ENCODE measurements at places on chromosomes 6 and 20.

GRCh38 chr6:32108094-32108627 is 977 bp downstream of the TNXB start:
- peak; percentile 83 for DNase-seq

GRCh38 chr6:75118925-75119515 is 86.8 kb downstream of the COL12A1 start:
- no peak for DNase-seq

DNA sequence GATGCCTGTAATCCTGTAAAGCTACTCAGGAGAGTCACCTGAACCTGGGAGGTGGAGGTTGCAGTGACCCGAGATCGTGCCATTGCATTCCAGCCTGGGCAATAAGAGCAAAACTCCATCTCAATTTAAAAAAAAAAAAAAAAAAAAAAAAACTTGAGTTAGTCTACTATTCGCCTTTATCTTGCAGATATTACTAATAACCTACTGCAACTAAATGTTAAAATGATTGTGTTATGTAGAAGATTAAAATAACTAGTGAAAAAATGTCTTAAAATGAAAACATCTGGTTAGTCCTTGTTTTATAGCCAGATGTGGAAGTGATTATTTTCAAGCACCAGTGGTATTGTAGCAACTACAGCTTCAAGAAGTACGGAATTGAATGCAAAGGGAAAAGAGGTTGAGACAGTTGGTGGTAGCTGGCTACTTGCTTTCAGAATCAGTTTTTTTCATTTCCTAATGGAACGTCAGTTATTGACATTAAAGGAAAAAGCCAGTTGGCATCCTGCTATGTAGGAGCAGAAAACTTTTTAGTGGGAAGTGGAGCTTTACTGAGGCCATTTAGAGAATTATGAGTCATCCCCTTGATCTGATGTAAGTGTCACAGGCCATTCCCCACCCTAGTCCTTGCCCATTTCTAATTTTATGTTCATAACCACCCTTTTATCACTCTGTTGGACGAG is 43.8 kb upstream of the DYNLRB1 start:
- no peak for DNase-seq

- DNase-seq = no peak
Measured at GRCh38 chr20:36034875-36035274, 66.5 kb downstream of the CNBD2 start.

DNA sequence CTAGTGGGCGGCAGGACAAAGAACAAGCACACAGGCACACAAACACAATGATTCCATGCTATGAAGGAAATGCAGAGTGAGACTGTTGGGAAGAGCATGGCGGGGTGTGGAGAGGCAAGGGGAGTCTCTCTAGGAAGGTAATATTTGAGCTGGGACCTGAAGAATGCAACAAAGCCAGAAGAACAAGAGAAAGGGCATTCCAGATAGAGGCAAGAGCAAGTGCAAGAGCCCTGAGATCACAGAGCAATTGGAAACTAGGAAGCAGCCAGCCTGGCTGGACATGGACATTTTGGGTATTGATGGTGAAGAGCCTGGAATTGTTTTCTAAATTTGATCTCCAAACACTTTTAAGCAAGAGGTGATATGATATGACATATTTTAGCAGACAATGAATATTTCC is 15.4 kb downstream of the SRXN1 start:
- DNase-seq = no peak

DNA sequence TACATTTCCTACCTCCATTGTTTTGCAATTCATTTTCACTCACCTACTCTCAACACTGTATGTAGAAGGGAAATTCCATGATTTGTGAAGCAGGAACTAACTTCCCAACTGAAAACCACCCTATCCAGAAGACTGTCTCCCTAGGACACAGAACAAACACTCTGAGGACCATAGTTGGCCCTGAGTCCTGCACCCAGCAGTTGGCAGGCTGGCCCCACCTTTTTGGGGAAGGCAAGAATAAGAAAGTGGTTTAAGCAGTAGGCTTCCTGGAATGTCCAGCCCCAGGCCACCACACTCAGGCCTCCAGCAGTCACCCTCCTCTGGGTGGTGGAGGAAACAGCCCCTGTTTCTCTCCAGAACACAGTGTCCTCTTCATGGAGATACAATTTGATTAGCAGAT is 258.8 kb downstream of the ARHGAP18 start:
- no peak for DNase-seq

GRCh38 chr20:33028875-33029274 is 2.6 kb upstream of the BPIFB6 start:
- no peak for DNase-seq

- no peak for DNase-seq
Measured at GRCh38 chr6:118537574-118537973, 10.5 kb upstream of the PLN start.

- no peak for DNase-seq
Measured at GRCh38 chr6:38436726-38437465, 202.8 kb downstream of the BTBD9 start.

DNA sequence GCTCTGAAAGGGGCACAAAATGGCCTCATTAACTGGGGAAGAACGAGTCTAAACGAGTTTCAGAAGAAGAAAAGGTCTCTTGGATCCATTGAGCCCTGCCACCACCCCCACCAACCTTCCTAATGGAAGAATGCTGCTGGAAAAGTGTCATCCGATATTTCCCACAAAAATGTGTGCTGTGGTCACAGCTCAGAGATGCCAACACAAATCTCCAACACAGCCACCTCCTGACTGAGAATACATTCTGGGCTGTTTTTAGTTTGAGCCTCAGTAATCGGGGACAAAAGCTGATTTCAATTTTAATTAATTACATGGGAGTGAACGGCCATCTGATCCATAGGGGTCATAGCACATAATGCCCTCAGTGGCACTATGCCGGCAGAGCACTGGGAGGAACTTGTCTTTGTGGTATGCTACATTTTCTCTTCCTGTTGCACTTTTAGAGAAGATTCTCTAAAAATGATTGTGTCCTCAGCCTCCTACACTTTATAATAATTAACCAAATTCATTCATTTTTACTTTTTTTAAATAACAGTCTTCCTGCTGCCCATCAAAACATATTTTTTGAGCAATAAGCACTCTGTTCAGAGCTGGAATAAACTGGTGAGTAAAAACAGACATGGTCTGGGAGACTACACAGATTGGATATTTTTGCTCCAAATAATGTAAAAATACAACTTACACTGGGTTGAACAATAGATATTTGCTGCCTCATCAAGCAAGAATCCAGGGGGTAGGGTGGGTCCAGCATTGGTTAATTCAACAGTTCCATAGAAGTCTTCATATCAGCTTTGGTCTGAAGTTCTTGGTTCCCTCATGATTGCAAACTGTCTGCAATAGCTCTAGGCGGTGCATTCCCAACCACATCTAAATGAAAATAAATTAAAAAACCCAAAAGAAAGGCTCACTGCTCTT is 143.6 kb upstream of the TMEM170B start:
- DNase-seq = no peak

- DNase-seq = no peak
Measured at GRCh38 chr6:131629651-131630050, 1.6 kb upstream of the MED23 start.

- peak; percentile 33 for DNase-seq
Measured at GRCh38 chr6:71886184-71887005, at the start of gene RIMS1. RIMS1 (plus strand) TSS chr6:71886550; CDS start chr6:71887024, 474 bp downstream.

DNA sequence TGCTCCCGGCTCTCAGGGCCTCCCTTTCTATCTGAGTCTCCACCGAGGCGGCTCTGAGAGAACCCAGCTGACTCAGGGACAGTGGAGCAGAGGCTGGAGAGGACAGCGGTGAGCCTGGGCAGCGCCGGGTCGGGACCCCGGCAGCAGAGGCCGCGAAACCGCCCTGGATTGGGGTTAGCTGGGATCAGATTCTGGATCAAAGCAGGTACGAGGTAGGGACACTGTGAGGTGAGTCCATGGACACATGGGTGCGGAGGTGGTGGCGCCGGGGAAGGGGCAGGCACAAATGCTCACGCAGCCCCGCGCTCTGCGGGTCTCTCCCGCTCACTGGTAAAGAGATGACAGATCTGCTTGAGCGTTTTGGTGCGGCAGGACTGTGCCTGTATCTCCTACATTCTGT is 146.4 kb upstream of the GGTLC1 start:
- DNase-seq = no peak

DNA sequence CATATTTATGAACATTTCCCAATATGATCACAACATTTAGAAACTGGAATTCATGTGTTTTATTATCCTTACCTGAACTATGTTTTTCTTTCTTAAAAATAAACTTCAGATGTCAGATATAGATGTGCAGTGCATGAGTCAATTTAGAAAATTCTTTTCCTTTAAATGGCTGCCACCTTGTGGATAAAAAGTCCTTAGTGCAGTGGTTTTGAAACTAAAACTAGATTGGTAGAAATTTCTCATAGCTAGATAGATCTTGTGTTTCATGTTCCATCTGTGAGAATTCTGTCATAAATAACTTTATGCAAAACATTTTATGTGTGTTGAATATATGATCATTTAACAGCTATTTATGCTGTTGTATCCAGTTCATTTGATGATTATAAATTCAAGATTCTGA is 134.9 kb downstream of the KLHL32 start:
- DNase-seq = no peak

DNA sequence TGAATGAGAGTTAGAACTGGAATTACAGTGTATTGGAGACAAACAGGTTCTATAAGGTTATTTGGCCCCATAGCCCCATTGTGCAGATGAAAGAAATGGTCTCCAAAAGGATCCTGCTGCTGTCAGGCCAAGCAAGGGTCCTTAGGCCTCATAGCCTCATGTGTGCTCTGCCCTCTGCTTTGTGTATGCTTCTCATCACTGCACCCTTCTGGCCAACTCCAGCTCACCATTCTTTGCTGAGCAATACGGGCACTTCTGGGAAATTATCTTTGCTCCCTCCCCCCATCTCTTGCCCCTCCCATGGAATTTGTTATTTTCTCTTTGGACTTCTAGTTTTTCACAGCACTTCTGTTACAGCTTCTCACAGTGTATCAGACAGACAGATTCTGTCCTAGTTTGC is 298.8 kb downstream of the FOXA2 start:
- DNase-seq = no peak

GRCh38 chr20:25364180-25364788 is 26.4 kb downstream of the ABHD12 start:
- no peak for DNase-seq

DNA sequence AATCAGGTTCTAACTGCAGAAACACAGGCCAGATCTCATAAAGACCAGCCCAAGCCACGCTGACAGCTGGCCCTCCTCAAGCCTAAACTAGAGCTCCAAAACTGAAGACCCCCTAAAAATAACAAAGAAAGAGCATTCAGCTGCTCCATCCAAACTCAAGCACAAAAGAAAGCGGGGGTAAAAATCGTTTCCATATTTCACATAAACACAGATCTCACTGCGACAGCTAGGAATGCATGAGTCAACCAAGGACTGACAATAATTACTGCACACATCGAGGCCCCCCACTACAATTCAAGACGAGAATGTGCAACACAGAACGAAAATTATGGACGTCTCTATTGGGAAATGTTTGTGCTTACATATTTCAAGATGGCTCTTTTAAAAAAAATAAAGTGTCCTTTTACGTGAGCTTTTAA is 31.1 kb downstream of the CNKSR3 start:
- no peak for DNase-seq

GRCh38 chr20:1312904-1313235 is 16.1 kb downstream of the SDCBP2 start:
- no peak for DNase-seq

GRCh38 chr20:50788045-50788991 is 6.5 kb upstream of the BCAS4 start:
- DNase-seq = no peak

DNA sequence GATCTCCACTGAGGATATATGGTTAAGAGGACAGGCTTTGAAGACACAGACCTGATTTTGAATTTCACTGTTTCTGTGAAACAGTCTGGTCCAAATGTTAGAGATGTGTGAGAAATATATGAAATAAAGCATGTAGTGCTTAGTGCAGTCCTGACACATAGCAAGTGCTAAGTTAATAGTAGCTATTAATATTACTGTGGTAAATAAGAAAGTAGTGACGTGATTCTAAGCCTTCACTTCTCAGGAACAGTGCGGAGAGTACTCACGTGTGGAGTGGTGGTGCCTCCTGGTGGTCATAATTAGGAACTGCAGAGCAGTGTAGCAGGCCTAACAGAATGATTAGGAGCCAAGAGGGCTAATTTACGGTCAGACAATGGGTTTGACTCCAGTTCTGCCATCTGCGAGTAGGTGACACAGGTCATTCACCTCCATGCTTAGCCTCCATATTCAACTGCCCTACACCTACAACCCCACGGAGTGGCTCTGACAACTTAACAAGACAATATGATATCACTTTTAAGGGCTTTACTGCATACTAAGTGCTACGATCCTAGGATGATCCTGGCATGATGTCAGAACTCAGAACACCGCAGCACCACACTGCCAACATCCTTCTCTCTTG is 106.2 kb downstream of the JPH2 start:
- peak; percentile 67 for DNase-seq

DNA sequence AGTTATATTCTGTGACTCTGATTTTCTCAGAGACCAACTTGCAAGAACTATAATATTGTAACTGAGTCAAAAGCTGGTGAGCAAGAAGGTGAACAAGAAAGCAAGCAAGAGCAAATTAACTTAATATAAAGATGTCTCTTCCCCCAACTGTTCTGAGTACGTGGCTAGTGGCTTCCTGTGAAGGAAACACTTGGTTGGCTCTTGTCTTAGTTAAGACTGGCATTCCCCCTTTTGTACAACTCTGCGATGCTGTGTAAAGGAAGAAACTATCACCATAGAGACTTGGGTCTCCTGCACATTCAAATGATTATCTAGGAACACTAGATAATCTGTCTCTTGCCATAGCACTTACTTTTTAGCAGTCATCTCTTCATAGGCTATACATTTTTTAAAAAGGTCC is 47.3 kb upstream of the TNFAIP3 start:
- DNase-seq = no peak

DNA sequence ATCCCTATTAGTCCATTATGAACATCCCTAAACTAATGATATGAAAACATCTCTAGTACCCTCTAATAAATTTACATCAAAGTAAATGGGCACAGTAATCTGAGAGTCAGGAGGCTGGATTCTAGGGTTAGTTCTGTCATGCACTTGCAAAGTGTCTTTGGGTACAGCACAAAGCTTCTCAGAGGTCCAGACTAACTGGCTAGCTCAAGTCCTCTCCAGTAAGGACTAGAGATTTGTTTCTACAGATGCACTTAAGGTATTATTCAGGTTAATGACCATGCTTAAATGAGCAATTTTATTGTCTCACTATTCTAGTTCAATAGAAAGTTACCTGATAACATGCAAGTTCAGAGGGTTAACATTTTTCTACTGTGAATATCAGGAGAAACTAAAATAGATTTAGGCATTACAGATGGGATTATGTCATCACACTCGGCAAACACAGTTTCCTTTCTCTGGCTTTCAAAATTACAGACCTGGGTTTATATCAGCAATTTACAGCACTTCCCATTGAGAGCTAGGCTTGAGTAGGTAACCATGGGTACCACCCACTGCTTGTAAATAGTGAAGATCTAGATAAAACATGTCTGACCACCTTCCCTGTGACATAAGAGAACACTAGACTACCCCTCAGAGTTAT is 402.9 kb upstream of the RUNX2 start:
- DNase-seq = no peak

DNA sequence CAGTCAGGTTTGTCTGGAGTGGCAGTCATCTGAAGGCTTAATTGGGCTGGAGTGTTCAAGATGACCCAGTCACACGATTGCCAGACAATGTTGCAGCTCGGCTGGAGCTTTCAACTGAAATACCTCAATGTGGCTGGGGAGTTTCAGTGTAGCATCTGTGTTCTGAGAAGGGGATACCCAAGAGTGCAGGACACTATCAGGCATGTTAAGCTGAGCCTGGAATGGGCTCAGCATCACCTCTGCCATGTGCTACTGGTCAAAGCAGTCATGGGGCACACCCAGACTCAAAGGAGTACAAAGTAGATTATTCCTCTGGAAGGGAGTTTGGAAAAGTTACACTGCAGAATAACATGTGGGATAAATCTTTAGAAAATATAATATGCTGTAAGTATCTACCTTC is 363.9 kb downstream of the KIF16B start:
- DNase-seq = no peak
